ENCODE measurements at places on chromosomes 3 and 15. TPM values are rescaled to one million over a fixed set of nuclear protein-coding genes. Genes with fewer than 3 reads are reported as not detected.

DNA sequence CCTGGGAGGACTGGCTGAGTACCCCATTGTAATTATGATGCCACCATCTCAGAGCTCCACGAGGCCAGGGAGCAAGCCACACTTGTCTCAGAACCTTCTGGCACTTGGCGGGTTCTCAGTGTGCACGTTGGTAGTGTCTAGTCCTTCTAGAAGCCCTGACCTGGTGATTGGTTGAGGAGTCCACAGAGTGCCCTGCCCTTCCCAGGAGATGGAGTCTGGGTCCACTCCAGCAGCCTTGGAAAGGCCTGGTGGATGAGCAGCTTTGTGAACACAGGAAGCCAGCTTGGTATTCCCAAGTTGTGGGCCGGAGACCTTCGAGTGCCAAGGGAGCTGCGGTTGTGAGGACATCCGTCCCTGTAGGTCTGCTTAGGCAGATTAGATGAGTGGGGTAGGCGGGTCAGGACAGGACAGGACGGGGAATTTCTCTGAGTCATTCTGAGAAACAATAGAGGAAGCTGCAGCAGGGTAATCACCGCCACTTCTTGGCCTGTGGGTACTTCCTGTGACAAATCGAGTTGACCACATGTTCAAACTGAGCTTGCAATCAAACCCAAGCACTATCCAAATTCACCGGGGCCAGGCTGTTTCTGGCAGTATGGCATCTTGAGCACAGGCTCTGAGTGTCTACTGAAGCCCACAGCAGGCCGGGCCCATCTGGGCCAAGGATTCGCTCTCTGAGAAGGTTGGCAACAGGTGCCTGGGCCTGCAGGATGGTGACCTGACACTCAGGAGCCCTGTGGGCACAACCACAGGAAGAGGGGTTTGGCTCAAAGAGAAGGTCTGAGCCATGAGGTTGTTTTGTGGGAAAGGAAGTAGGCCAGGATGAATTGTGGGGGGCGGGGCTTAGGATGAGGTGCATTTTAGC is 71.5 kb upstream of the PLXNA1 start:
- no peak for DNase-seq

GRCh38 chr15:51240066-51240465 is 98.3 kb downstream of the CYP19A1 start:
- no peak for DNase-seq

DNA sequence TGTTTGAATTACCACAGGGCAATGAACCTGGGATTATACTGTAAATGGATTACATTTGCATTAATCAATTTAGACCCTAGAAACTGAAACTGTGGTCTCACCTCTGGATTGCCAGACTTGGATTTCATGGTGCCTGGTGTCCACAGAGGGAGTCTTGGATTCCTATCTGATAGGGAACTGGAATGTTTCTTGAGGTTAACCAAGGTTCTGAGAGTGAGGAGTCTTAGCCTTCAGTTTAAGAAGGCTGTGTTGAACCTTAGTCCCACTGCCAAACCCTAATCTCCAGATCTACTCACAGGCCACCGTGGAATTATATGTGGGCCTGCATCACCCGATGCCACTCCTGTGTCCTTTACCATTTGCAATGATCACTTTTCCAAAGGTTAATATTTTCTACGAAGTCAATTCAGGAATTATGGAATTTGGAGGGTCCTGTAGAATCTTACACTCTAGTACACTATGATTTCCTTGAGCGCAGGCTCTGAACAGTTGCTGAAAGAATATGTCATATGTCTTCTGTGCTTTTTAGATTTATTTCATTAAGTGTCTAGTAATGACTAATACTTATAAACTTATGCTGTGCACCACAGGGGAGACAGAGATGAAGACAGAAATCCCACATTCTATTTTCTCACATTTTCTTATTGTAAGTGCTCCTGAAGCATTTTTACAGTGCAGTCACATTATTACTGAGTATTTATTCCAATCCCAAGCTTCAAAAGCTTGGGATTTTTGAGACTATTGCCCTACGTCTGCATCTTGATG is 87.9 kb downstream of the EFL1 start:
- DNase-seq = no peak

GRCh38 chr3:61438253-61439121 is 122.9 kb upstream of the PTPRG start:
- DNase-seq = no peak

- no peak for DNase-seq
These were observed 934.9 kb downstream of the VGLL3 start for GRCh38 chr3:86056032-86056431.

GRCh38 chr15:34951993-34952392 is 17.5 kb downstream of the AQR start:
- DNase-seq = no peak

AADACL2 gene
- not detected for polyA plus RNA-seq

DNA sequence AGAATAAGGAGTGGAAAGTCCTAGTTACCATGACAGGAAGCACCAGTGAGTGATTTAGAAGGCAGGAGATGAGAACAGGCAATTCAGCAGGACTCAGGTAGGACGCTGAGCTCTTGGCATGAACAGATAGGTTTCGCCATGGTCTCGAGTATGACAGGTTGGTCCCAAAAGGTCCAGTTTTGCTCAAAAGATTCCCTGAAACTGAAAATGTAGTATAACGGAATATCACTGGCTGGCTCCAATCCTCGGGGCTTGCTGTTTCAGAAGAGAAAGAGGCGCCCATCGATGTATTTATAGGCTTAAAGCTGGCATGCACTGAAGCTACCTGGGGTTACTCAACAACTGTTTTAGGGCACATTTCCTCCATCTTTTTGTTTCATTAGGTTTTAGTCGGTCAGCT is 59.2 kb downstream of the SRGAP3 start:
- no peak for DNase-seq

DNA sequence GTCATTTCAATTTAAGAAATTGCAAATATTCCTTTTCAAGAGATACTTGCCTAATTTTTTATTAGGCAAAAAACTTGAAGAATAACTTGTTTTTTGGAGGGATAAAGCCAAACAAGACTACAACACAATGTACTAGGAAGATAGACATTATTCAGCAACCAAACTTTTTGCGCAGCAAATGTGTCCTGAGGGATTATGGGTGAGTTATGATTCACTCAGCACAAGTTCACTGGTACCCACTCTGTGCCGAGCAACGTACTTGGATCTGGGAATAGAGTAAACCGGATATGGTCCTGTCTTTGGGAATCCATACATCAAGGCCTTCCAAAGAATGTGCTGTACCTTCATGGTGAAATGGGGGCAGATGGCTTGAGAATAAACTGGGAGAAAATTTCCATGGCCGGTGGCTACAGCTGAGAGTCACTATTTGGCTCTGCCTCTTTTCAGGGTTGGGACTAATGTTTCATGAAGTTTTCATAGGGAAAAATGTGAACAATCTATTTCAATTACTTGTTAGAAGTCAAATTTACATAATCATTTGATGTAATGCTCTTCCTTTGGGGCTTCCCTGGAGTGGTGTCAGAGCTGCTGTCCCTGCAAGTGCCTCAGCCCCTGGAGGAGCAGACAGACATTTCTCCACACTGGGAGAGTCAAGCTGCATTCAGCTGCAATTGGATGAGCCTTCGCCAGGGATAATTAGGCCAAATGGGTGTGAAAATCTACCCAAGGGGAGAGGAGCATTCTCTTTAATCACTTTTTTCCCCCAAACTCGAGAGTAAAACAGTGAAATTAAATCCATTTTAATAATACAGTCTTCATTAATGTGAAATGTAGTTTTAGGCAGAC is 315.2 kb downstream of the CLSTN2 start:
- no peak for DNase-seq

- DNase-seq = no peak
These were observed 35.2 kb upstream of the ARL14 start for GRCh38 chr3:160641665-160642309.

DNA sequence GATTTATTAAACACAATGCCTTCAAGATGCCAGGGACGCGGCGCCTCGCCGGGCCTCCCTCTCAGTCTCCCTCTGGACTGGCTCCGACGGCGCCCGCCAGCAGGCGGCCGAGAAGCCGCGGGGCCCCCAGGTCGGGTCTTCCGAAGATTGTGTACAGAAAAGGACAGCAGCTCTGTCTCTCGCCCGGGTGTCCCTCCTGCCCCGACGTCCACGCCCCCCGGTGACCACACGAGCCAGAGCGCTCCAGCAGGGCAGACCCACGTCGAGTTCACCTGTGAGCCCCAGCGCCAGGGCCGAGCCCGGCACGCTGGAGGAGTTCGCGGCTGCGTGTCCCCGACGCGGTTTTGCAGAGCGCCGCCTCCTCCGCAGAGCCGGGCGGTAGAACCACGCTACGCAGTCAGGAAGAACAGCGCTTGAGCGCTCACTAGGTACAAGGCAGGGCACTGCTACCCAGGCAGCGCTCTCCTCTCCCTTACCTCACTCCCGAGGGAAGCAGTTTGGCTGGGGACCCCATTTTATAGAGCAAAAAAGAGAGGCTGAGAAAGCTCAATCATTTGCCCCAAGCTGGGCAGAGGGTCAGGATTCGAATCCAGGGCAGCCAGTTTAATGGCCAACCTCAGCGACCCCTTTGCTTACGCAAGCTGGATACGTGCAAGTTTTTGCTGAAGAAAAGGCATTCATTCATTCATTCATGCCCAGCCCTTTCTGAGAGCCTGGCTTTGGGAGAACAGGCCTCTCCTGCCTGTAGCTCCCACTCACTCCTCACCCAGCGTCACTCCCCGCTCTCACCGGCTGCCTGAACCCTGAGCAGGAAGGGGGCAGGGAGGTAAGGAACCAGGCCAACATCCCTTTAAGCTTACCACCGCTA is 3.0 kb upstream of the TLE3 start:
- DNase-seq = no peak

DNA sequence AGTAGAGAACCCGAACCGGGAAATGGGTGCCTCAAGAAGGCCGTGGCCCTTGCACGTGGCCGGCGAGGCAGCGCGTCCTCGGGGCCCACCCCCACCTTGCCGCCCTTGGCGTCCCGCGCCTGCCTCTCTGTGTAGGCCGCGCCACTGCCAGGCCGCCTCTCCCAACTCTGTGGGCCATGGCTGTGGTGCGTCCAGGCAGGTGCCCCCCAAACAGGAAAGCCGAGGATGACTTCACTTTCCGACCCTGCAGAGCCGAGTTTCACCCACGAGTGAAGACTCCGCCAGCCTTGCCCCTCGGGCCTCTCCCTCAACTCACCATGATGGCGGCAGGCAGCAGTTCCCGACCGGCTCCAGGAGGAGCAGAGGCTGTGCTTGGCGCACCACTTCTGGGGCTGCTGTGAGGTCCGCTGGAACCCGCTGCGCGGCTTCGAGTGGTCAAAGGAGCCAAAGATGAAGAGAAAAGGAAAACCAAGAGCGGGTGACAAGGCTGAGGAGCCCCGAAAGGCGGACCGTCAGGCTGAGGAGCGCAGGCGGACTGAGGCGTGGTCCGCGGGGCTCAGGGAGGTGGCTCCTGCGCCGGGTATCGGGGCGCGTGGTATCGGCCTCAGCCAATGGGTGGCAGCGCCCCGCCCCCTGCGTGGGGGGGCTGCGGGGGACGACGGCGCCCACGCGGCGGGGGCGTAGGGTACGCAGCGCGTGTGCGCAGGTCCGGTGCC is at the start of gene DAZL:
Gene DAZL, minus strand, starts transcription at position 537 of the 716 bp plus-strand sequence. Its CDS starts 218 bp downstream, at position 319.
- no peak for DNase-seq
